ENCODE measurements at places on chromosomes 2 and 18.

DNA sequence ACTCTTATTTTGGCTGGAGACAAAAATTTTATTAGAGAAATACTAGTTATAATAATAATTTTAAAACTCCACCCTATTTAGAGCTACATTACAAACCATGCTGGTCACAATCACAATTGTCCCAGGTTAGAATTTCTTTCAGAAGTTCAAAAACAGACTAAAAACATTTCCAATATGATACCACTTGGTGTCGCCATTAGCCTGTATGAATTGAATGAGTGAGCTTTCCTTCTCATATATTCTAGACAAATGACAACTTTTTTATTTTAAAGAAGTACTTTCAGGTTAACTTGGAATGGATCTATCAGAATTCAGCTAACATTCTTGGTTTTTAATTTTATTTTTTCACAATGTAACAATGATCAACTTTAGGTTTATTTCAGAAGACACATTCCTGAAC lies 48.0 kb downstream of the SERPINB8 start:
- peak; percentile 31 for DNase-seq

- DNase-seq, result no peak
Measured at GRCh38 chr18:71831039-71831438, 713.1 kb downstream of the CBLN2 start.

DNA sequence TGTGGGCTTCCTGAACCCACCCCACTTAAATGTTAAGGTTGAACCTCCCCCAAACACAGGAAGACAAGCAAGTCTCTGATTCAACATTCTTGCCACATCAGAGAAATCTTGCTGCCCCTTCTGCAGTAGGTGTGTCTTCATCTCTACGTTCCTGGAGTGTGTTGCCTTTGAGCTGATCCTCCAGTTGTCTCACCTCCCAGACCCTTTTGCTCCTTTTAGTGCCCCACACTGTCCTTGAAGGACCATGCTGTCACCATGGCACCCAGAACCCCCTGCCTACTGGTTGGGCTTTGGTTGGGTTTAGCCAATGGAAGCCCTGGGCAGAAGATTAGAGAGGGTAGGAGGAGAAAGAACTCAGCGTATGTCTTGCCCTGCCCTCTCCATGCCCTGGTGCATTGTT lies 10.7 kb downstream of the CAB39 start:
- DNase-seq, result no peak

GRCh38 chr2:122021941-122022340 lies 266.5 kb downstream of the TSN start:
- DNase-seq, result no peak

- DNase-seq, result no peak
Measured at GRCh38 chr2:23574919-23575654, 190.1 kb downstream of the KLHL29 start.

- no peak for DNase-seq
Measured at GRCh38 chr2:31008561-31009114, 129.6 kb downstream of the GALNT14 start.

DNA sequence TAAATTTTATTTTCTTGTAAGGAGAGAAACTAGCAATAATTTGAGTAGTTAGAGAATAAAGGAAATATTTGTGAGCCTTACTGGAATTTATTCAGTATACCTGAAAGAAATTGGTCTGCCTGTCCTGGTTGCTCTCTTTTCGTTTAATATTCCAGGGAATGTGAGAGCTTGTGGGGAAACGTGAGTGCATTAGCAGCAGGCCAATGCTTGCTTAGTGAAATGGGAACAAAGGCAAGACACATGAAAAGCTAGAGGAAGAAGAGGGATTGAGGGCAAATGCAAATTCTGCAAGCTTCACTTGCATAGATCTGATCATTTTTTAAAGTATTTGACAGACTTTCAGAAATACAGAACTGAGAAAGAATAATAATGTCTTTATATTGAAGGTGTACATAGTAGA lies 111.0 kb downstream of the ERBB4 start:
- DNase-seq, result no peak

All from NCI-H2171 (cell line).